ENCODE measurements at places on chromosomes 2 and 18. TPM values are rescaled to one million over a fixed set of nuclear protein-coding genes. Genes with fewer than 3 reads are reported as not detected.

GRCh38 chr2:144378551-144378950, 141.4 kb downstream of the ZEB2 start:
- no peak overlapping the region for H3K4me3 ChIP-seq
- no peak for DNase-seq
- H3K4me1 ChIP-seq = peaks cover 10% of the 10 kb centered on the region
- no peaks in the 10 kb centered on the region for H3K36me3 ChIP-seq
- no peak overlapping the region for H3K27ac ChIP-seq
- H3K27me3 ChIP-seq = no peaks in the 10 kb centered on the region

DNA sequence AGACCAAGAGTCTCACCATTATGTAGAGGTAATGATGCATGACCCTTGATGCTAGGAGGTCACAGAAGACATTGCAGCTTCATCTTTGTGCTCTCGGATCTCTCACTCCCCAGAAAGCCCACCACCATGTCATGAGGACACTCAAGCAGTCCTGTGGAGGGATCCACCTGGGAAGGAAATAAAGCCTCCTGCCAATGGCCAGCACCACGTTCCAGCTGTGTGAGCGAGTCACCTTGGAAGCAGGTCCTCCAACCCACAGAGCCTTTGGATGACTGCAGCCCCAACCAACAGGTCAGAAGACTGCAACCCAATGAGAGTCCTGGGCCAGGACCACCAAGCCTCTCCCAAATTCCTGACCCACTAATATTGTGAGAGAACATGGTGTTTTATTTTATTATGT, 38.4 kb downstream of the CYP26B1 start:
- DNase-seq = no peak
- no peak overlapping the region for H3K4me3 ChIP-seq
- no peaks in the 10 kb centered on the region for H3K27me3 ChIP-seq
- H3K27ac ChIP-seq = no peak overlapping the region
- no peaks in the 10 kb centered on the region for H3K4me1 ChIP-seq
- no peaks in the 10 kb centered on the region for H3K36me3 ChIP-seq

- DNase-seq = no peak
- no peaks in the 10 kb centered on the region for H3K36me3 ChIP-seq
- no peaks in the 10 kb centered on the region for H3K27me3 ChIP-seq
- H3K4me1 ChIP-seq = no peaks in the 10 kb centered on the region
- H3K4me3 ChIP-seq = no peak overlapping the region
These were observed 151.9 kb downstream of the CERS6 start for GRCh38 chr2:168607992-168608391.

DNA sequence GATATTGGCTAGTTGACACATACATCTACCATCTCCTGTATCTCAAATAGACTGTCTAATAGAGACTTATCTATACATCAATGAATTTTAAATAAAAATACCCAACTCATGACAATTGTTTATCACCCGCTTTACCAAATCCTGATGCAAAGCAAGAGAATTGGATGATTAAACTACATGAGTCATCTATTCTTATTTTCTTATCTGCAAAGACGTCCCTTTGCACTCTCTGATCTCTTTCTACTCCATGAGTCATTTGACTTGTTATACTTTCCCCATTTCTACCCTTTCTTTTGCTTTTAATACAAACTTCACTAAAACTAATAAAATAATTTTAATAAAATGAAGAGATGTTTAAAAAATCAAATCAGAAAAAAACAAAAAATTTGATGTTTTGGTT, 261.7 kb upstream of the MAP2 start:
- DNase-seq = no peak
- H3K36me3 ChIP-seq = no peaks in the 10 kb centered on the region
- no peaks in the 10 kb centered on the region for H3K27me3 ChIP-seq
- no peaks in the 10 kb centered on the region for H3K4me1 ChIP-seq
- no peak overlapping the region for H3K27ac ChIP-seq
- no peak overlapping the region for H3K4me3 ChIP-seq

DNA sequence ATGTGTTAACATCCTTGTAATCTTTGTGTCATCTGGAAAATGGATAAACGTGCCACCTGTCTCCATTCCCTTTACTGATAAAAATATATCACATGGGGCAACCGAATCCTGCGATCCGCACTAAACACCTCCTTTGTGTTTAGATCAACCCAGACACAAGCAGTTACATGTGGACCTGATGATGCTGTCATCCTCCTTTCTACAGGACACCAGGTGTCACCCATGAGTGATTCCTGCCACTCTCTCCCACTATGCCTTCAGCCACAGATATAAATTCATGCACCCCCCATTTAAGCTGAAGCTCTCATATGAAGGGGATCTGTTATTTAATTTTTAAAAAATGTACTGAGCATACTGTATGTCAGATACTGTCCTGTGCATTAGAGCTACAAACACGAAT, 81.3 kb downstream of the VIT start:
- H3K4me3 ChIP-seq = no peak overlapping the region
- DNase-seq = no peak
- no peaks in the 10 kb centered on the region for H3K36me3 ChIP-seq
- peaks cover 5% of the 10 kb centered on the region for H3K4me1 ChIP-seq
- H3K27ac ChIP-seq = no peak overlapping the region
- H3K27me3 ChIP-seq = no peaks in the 10 kb centered on the region

DNA sequence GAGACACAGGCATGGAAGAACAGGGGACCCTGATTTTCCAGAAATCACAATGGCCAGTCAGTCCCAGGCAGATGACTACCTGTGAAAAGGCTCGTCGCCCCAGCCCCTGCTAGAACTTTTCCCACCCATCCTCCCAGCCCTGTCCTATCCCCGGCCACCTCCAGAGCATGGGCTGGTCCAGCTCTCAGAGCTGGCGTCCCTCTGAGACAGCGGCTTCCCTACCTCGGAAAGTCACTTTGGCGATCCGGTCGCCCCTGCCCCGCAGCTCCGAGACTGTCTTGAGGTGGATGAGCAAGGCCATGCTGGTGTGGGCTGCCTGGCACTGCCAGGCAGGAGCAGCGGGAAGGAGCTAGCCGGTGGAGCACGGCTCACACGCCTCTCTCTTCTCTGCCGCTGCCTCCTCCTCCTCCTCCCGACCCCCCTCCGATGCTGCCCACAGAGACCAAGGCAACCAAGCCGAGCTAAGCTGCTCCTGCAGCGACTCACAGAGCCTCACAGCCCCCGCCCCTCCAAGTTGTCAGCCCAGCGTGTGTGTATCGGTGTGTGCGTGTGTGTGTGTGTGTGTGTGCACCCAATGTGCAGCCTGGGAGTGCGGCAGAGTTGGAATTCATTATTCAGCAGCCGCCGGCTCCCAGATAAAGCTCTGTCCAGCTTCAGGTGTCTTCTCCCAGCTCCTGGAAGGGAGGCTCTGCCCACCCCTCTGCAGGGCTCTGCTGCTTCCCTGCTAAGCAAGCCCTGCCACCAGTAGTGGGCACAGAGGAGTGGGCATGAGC, 80.5 kb upstream of the OTOF start:
- no peak for DNase-seq
- H3K4me3 ChIP-seq = peak overlapping the region; percentile 5
- no peak overlapping the region for H3K27ac ChIP-seq
- H3K36me3 ChIP-seq = no peaks in the 10 kb centered on the region

DNA sequence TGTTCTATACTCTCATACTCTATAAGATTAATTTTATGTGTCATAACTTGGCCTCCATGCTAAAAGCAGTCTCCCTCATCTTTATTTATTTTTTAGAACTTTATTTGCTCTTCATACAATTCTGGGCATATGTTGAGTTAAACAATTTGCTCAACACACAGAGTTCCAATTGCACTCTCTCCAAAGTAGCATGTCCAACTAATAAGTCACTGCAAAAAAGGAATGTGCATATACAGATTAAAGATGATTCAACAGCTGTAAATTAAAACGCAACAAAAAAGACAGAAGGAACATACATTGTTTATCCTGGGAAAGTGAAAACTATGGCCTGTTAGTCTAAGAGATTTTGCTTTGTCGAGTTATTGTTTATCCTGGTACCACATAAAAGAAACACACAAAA, 277.7 kb upstream of the ACVR2A start:
- H3K27me3 ChIP-seq = no peaks in the 10 kb centered on the region
- no peak overlapping the region for H3K4me3 ChIP-seq
- no peak for DNase-seq
- no peaks in the 10 kb centered on the region for H3K36me3 ChIP-seq
- H3K4me1 ChIP-seq = no peaks in the 10 kb centered on the region

GRCh38 chr2:163554864-163555263, 180.9 kb downstream of the FIGN start:
- H3K36me3 ChIP-seq = no peaks in the 10 kb centered on the region
- H3K4me3 ChIP-seq = no peak overlapping the region
- H3K27ac ChIP-seq = no peak overlapping the region
- no peak for DNase-seq
- no peaks in the 10 kb centered on the region for H3K4me1 ChIP-seq

GBX2 gene
- total RNA-seq = 1.9 TPM

HOXD8 gene
- total RNA-seq = 12.9 TPM

MLPH gene
- 5.2 TPM for total RNA-seq

DSG2 gene
- total RNA-seq = 12.2 TPM

COL4A4 gene
- 1.7 TPM for total RNA-seq

TCF23 gene
- total RNA-seq = 0.06 TPM

GKN2 gene
- not detected for total RNA-seq
